Amniotic stem cell (primary cell): ENCODE measurements at places on chromosomes 7 and 10.

DNA sequence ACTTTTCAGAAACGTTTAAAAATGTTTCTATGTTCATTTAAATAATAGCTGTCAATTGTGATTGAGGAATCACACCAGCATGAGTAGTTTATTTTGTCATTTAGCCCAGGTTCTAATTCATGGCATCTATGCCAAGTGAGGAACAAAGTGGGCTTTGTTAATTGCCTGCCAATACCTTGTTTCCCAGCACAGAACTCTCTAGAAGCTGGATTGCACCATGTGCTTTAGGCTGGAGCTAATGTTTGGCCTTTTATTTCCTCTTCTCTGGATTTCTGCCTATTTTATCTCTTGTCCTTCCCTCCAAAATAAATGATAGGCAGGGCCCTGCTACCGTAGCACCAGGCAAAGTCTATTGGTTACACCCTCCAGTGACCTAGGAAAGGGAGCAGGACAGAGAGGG is 109.9 kb upstream of the ITGB1 start:
- DNase-seq, result no peak

GRCh38 chr7:131081308-131081707 is 246.4 kb upstream of the MKLN1 start:
- no peak for DNase-seq

DNA sequence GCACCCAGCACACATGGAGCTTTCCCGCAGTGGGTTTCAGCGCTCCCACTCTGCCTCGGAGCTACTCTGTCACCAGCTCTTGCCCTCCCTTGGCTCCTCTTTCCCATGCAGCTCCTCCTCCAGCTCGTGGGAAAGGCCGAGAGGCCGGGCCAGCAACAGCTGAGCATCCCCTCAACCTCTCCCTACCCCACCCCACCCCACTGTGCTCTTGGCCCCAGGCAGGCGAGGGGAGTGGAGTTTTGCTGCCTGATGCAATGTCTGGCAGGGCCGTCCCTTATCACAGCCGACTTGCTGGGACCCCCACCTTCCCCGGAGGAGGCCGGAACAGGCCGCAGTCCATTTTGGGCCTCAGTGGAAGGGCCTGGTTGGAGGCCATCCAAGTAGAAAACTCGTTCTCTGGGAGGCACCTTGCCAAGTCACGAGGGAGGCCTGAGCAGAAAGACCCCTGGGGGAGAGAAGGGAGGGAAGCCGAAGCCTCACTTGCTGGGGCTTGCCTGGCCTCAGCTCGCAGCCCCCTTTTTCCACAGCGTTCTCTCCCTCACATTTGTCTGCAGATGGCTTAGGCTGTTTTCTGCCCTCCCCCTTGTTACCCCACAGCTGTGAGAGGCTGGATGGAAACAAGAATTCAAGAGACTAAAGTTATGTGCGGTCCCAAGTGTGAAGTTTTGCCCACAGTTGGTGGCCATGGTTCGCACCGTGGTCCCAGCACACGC is 35.3 kb downstream of the CHST3 start:
- DNase-seq, result no peak

GRCh38 chr10:59303018-59303417 is 59.3 kb downstream of the FAM13C start:
- no peak for DNase-seq

- DNase-seq, result no peak
Measured at GRCh38 chr10:99233000-99233688, 2.5 kb downstream of the HPSE2 start.

- no peak for DNase-seq
Measured at GRCh38 chr7:79060498-79060897, 393.0 kb downstream of the MAGI2 start.

DNA sequence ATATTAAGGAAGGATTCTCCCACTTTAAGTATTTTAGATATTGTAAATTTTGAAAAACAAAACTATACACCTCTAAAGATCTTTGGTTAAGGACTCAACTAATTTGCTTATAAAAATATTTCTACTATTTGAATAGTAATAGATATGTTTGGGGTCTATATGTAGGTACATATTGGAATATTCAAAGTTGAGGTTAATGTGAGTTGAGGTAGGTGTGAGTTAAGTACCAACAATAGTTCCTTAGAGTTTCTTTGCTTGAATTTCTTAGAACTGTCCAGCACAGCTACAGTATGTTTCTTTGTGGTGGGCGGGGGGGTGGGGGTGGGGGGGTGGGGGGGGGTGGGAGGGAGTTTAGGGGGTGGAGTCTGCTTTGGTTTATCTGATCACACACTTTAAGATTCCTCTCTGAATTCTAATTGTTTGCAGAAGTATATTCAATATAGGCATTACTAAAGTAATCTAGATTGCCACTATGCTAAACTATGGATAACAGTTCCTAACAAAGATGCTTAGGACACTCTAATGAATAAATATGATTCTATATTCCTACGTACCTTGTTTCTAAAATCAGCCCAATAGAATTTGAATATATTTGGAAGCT is 2.1 kb downstream of the GRM3 start:
- DNase-seq, result no peak

DNA sequence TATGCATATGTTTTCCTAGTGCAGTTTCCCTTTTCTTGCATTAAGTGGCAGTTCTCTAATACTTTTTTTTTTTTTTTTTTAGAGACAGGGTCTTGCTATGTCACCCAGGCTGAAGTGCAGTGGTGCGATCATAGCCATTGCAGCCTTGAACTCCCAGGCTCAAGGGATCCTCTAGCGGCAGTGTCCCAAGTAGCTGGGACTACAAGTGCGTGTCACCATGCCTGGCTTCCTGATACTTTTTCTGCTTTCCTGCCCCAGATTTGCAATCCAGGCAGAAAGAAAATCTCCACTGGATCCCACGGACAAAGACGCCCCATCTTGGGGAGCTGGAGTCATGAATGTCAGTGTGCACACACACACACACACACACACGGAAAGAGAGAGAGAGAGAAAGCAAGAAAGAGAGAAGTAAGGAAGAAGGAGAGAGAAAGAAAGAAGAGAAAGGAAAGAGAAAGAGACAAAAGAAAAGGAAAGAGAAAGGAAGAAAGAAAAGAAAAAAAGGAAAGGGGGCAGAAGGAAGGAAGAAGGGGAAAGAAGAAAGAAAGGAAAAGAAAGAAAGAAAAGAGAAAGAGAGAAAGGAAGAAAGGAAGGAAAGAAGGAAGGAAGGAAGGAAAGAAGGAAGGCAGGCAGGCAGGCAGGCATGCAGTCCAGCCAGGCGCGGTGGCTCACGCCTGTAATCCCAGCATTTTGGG is 37.5 kb upstream of the OCM2 start:
- no peak for DNase-seq

- DNase-seq, result no peak
Measured at GRCh38 chr7:151063212-151063561, 3.8 kb downstream of the SLC4A2 start.
